ENCODE measurements at places on chromosomes 11 and 22.

DNA sequence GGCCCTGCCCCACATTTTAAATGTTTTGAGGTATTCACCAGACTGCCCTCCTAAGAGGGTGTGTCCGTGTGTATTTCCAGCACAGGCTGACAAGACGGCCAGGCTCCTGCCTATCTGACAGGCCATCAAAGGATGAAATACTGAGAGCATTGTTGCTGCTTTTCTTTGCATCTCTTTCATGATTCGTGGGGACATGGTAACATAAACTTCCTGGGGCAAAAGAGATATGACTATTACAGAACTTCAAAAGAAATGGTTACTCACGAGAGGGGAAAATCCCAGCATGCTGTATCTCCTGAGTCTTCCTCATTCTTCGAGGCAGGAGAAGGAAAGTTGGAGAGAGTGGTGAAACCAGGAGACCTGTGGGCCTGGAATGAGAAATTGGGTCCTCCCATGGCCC is 10.3 kb upstream of the BIK start:
- DNase-seq: no peak

DNA sequence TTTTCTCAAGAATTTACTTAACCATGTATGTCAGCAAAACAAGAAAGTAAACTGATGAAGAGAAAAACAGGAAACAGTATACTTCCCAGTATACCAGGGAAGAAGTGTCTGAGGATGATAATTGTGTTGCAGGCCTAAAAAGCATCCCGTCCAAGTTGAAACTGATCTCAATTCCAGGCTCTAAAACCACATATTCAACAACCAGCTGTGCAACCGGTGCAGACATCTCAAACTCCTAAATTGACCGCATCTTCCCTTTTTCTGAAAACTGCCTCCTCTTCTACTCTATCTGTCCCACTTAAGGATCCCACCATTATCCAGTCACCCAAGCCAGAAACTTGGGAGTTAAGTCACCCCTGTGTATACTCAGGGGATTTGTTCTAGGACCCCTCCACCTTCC is 47.2 kb downstream of the CCDC83 start:
- no peak for DNase-seq

- no peak for DNase-seq
Measured at GRCh38 chr11:67665541-67666302, 8.7 kb downstream of the ALDH3B2 start.

DNA sequence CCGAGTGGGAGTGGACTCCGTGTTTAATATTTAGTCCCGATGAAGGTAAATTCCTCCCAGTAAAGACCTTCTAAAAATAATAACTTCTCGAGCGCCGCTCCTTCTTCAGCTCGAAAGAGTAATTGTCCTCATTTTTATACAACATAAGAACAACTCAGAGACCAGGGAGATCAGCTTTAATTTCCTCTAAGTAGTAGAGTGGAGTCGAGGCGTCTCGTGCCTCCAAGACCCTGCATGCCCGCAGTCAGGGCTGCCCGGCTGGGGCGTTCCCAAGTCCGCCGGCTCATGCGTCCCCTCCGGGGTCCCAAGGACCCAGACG is 7.8 kb downstream of the WT1 start:
- no peak for DNase-seq

DNA sequence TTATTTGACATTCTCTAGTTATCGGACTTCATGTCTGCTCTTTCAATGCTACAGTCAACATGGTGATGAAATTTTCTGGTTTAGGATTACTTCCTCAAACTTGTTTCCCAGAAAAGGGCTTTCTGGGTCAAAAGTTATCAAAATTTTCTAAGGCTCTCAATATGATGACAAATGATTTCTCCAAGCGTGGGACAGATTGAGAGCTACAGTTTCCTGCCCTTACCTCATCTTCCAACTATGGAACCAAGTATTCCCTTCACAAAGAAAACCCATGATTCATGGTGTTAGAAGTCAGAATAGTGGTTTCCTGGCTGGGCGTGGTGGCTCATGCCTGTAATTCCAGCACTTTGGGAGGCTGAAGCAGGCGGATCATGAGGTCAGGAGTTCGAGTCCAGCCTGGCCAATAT is 17.8 kb downstream of the MYO18B start:
- no peak for DNase-seq

DNA sequence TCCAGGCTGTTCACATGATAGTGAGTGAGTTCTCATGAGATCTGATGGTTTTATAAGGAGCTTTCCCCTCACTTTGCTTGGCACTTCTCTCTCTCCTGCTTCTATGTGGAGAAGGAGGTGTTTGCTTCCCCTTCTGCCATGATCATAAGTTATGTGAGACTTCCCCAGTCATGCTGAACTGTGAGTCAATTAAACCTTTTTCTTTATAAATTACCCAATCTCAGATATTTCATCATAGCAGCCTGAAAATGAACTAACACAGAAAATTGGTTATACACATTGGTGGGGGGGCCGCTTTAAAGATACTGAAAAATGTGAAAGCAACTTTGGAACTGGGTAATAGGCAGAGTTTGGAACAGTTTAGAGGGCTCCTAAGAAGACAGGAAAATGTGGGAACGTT is 741.1 kb upstream of the LUZP2 start:
- no peak for DNase-seq

DNA sequence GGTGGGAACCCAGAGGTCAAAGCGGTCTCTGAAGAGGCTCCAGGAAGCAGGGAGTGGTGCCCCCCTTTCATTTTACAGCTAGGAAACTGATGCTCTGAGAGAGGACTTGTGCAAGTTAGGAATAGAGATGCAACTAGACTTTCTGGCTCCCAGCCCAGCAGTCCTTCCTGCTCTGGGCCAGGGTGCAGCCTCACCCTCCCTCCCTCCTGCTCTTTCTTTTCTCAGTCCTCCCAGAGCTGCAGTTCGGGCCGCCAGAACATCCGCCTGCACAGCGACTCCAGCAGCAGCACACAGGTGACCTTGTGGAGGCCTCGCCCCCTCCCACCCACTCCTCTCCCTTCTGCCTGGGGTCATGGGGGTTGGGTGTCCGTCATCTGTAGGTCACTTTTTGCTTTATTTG is 51.5 kb downstream of the LHFPL7 start:
- no peak for DNase-seq

- no peak for DNase-seq
Measured at GRCh38 chr11:59062602-59063529, 23.2 kb upstream of the GLYATL1B start.

DNA sequence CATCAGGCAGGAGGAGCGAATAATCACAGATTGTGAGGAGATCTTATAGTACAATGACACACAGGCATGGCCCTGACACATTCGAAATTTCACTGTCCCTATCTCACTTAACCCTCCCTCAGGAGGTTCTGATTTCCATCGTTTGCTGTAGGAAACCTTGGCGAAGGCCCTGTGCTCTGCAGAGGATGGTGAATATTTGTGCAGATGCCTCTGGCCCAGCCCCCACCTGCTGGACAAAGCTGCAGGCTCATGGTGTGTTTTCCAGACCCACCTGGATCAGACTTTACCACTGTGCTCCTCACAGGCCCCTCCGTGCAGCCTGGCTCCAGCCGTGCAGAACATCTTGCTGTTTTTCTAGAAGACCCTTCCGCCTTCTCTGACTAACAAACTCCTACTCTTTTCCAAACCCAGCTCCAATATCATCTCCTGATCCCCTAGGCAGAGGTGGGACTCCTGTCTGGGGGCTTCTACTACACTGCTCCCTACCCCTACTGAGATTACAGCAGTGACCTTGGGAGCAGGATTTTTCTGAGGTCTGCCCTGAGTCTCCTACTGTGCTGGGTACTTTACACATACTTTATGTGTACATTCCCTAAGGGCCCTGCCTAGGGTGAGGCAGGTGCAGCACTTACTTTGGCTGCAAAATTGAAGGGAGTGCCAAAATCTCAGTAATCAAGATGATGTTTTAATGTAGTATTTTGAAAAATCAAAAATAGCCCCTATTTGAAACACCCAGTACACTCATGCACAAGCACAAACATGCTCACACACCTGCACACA is 412.7 kb downstream of the SOX6 start:
- no peak for DNase-seq

GRCh38 chr11:61133145-61133544 is 28.1 kb downstream of the VPS37C start:
- no peak for DNase-seq

GRCh38 chr11:47765086-47765485 is 2.1 kb downstream of the FNBP4 start:
- DNase-seq: no peak

GRCh38 chr11:114141863-114142580 is 82.5 kb downstream of the ZBTB16 start:
- no peak for DNase-seq

DNA sequence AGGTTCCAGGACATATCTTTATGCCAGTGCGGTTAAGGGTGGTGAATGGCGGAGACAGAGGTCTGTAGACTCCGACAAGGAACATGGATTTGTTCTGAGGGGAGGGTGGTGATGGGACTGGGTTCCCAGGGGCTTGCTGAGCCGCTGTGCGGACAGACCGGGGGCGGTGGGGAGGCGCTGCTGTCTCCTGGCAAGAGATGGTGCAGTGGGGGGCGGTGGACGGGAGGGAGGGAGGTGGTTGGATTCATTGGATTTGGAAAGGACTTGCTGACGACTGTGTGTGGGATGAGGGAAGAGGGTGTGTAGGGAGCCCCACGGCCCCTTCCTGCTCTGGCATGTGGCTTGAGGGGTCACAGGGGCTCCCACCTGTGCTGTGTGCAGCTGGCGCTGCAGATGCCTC is 43.2 kb downstream of the FLRT1 start:
- DNase-seq: no peak

- no peak for DNase-seq
Measured at GRCh38 chr22:23832226-23833016, 6.4 kb downstream of the DERL3 start.

DNA sequence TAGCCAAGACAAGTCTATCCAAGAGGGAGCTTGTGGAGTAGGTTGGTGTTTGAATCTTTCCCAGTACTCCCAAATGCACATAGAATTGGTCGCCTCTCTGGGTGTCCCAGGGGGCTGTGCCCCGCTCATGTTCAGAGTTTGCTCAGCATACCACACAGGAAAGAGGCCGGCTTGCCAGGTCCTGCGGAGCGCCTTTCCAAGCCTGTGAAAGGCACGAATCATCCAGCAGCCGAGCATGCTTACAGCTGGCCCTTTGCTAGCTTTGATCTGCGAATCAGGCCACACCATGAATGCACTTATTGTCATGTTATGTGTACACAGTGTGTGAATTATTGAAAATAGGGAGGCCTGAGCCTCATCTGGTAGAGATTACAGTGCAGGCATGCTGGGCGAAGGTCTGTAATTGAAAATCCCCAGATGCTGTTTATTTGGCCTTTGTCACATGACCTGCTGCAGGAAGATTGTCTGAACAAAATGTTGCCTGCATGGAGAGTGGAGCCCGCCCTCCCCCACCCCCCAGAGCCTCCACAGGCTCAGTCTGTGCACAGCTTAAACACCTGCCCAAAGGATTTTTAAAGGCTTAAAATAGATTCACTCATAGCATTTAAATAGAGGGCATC is 163.3 kb upstream of the RASSF10 start:
- DNase-seq: peak; percentile 74

DNA sequence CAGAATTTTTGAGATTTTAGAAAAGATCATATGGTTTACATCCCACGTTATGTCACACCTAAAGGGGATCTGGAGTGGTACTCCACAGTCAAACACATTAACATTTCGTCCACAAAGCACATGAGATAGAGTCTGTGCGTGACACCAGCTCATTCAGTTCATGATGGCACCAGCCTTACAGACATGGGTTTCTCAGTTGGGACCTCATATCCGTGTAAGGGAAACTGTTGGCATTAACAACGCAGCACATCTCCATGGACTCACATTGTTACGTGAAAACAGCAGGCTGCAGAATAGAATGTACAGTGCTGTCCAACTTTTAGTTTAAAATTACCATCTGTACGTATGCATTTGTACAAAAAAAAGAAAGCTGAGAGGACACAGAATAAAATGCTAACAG is 14.0 kb downstream of the RIC8A start:
- no peak for DNase-seq

GRCh38 chr11:109422870-109423465 is 978 bp downstream of the C11orf87 start:
- no peak for DNase-seq

- DNase-seq: no peak
Measured at GRCh38 chr11:104134745-104135144, 29.2 kb downstream of the PDGFD start.

GRCh38 chr11:30483056-30483455 is 103.1 kb downstream of the MPPED2 start:
- no peak for DNase-seq

GRCh38 chr22:40216041-40216756 is 38.5 kb downstream of the TNRC6B start:
- DNase-seq: no peak

- no peak for DNase-seq
Measured at GRCh38 chr11:7642747-7643146, 30.6 kb downstream of the CYB5R2 start.

- DNase-seq: no peak
Measured at GRCh38 chr11:86442827-86443226, 68.1 kb downstream of the CCDC81 start.

DNA sequence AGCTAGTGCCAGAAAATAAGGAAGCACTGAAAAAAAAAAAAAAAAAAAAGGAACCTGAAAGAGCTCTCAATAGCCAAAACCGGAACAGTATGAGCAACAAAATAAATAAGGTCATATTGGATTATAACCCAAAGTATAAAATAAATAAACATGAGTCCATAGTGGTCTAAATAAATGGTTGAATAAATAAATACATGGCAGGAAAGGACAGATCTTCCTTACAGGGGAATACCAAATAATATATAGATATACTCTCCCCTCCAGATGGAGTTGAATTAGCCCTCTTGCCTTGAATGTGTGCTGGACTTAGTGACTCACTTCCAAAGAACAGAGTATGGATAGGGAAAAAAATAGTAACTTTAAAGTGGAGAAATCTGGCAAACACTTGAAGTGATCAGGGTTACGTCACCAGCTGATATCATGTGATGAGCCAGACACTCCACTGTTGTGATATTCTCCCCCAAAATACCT is 14.3 kb upstream of the ARRB1 start:
- DNase-seq: no peak

GRCh38 chr11:13216019-13216710 is 61.4 kb upstream of the BMAL1 start:
- no peak for DNase-seq

DNA sequence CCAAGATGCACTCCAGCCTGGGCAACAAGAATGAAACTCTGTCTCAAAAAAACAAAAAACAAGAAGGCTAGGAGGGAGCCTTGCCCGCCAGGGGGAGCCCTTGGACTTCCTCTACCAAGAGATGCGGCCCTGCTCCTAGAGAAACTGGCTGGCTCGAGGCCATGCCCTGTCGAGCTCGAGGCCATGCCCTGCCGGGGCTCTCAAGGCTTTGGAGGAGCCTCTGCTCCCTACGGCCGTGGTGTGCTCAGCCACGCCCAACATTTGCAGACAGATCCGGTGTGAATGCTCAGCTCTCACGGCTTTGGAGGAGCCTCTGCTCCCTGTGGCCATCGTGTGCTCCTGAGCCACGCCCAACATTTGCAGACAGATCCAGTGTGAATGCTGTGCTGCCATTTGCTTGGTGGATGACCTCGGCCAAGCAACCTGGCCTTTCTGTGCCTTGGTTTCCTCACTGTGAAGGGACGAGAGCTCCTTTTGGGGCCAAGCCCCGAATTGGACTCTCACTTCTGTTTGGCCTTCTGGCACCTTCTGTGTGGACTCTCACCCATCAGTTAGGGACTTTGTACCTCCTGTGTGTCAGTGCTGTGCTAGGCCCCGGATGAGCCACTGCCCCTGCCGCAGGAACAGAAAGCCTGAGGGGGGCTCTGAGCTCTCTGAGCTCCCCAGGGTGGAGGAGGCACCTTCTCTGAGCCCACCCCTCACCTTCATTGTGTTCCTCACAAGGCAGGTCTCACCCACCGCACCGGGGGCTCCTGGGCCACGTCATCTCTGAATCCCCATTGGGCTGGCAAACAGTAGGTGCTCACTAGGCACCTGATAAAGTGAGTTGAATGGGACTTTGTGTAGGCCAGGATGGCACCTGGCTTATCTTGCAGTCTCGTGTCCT is 14.1 kb downstream of the C11orf24 start:
- DNase-seq: peak; percentile 73
